ENCODE measurements at places on chromosomes 3 and 15.

GRCh38 chr3:150455341-150455740 lies 47.2 kb downstream of the TSC22D2 start:
- no peak for DNase-seq

GRCh38 chr15:88865498-88866099 lies 29.7 kb downstream of the HAPLN3 start:
- DNase-seq, result no peak

DNA sequence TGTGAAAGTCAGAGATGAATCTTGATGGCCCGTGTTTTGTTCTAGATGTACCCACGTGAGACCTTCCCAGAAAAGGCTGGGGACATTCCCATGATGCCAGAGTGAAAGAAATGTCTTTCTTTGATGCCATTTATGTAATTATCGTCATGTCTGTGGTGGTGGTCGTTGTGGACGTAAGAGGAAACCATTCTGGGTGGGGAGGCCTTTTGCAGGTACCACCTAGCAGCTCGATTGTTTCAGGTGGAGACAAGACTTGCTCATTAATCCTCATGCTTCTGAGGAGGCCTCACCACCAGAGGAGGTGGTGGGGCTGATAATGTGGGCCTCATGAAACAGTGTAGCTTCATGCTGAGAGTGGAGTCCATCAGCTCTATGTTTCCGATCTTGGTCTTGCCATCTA lies 58.1 kb upstream of the USP3 start:
- no peak for DNase-seq

- DNase-seq, result no peak
Measured at GRCh38 chr3:159028706-159029105, 226.9 kb downstream of the MFSD1 start.

GRCh38 chr15:89917442-89918101 lies 4.8 kb upstream of the ARPIN start:
- DNase-seq, result no peak
